M059J (cell line): ENCODE measurements at places on chromosomes 13 and 19. TPM values are rescaled to one million over a fixed set of nuclear protein-coding genes. Genes with fewer than 3 reads are reported as not detected.

DNA sequence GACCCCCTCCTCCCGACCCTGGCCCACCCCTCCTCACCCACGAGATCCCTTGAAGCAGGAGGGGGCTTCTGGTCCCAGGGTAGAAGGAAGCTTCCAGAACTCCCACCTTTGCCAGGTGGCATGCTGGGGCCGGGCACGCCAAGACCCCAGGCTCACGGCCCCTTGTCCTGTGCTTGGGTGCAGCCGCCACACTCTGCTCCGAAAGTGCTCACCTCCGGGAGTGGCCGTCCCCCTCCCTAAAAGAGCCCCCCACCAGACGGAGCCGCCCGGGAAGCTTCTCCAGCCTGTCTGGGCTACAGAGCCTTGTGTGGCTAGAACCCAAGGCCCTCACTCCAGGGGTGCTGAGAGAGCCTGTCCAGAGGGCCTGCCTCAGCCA is 1.8 kb upstream of the EFNA2 start:
- no peak for DNase-seq

The CYSLTR2 gene
- total RNA-seq: 0.12 and 0.37 TPM in 2 replicates

GRCh38 chr13:76216729-76217128 is 580.6 kb downstream of the LMO7 start:
- DNase-seq: no peak

The AKT1S1 gene
- 13.6 and 14.8 TPM in 2 replicates for total RNA-seq

GRCh38 chr19:43798546-43799409 is 3.5 kb downstream of the LYPD5 start:
- peak; percentile 78 for DNase-seq

GRCh38 chr13:103638706-103639105 is 572.5 kb upstream of the SLC10A2 start:
- no peak for DNase-seq

DNA sequence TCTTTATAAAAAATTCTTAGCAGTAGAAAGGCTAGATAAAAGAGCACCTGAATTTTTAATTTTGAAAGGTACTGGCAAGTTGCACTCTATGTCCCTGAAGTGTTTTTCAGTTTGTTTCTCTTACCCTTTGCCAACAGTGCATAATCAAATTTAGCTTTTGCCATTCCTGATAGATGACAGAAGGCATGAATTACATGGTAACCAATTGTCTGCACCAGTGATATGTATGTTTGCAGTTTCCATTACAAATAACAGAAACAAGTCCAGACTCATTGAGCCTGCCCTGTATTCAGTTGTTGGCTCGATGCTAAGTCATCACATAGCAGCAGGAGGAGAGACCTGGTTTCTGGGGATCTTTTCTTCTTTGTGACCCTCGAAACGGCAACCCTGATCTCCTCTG is 309.8 kb downstream of the DNAJC15 start:
- DNase-seq: no peak

The IZUMO2 gene
- not detected in 2 replicates for total RNA-seq

- no peak for DNase-seq
Observed at GRCh38 chr19:3028305-3029064, 595 bp downstream of the TLE2 start.

The KLF1 gene
- total RNA-seq: not detected in 2 replicates

The CYP2A7 gene
- total RNA-seq: not detected in 2 replicates

- DNase-seq: no peak
Observed at GRCh38 chr19:50725218-50725910, 2.2 kb downstream of the CLEC11A start.

DNA sequence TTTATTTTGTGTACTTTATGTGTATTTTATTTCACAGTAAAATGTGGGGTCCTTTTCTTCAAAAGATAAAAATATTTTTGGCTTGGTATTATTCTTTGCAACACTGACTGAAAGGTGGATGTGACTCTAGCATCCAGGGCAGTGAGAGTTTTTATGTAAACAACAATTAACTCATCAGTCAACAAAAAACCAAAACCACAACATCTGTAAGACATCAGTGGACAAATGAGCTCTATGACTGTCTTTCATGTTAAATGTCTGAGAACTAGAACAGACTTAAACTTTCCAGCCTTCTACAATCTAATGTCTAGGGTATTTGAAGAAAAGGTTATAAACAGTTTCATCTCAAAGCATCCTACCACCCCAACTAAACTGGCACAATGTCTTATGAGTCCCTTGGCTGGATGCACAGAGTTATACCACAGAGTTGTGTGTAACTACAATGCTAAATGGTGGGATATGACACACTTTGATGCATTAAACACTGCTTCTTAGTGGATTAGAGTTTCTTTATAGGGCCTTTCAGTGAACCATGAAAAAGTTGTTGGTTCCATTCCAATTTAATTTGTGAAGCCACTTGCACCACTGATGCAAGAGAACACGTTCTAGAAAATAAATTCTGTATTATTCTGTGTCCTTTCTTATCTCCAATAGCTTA is 544.2 kb upstream of the KLF12 start:
- no peak for DNase-seq

The TBXA2R gene
- total RNA-seq: 0.59 TPM in 1 of 2 replicates, not detected in the other

The LGALS14 gene
- not detected in 2 replicates for total RNA-seq

- DNase-seq: no peak
Observed at GRCh38 chr13:47076500-47076899, 179.6 kb upstream of the HTR2A start.

The CYP4F2 gene
- 1.6 and 1.8 TPM in 2 replicates for total RNA-seq

The DACH1 gene
- total RNA-seq: not detected in 2 replicates

The ZNF728 gene
- total RNA-seq: not detected in 2 replicates

The GFY gene
- not detected in 2 replicates for total RNA-seq

DNA sequence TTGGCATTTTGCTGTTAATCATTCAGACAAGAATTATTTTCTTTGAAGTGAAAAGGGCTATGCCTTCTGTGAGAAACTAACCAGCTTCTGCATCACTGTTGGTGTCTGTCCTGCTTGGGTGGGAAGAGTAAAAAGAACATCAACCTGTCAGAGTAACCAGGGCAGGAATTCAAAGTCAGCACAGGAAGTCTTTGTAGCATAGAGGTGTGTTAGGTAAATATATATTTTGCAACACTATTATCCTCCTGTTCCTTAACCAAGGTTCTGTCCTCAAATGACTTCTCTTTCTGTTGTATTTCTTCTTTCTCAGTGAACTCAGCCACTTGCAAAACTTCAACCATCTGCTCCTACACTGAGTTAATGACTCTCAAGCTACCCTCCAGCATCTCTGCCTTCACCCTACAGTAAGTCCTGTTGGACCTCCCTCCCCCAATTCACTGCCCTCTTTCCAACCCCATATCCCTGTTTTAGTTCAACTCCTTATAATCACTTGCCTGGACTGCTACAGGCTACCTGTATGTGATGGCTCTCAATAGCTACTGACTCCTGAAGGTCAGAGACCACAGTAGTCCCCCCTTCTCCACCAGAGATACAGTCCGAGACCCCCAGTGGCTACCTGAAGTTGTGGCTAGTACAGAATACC is 49.9 kb downstream of the SMAD9 start:
- no peak for DNase-seq

The KLK2 gene
- total RNA-seq: not detected in 2 replicates

The MEIOSIN gene
- total RNA-seq: 0.25 TPM in 1 of 2 replicates, not detected in the other

The SPACA6 gene
- 4.1 and 13.7 TPM in 2 replicates for total RNA-seq

The ZNF792 gene
- total RNA-seq: 8.0 and 8.6 TPM in 2 replicates

DNA sequence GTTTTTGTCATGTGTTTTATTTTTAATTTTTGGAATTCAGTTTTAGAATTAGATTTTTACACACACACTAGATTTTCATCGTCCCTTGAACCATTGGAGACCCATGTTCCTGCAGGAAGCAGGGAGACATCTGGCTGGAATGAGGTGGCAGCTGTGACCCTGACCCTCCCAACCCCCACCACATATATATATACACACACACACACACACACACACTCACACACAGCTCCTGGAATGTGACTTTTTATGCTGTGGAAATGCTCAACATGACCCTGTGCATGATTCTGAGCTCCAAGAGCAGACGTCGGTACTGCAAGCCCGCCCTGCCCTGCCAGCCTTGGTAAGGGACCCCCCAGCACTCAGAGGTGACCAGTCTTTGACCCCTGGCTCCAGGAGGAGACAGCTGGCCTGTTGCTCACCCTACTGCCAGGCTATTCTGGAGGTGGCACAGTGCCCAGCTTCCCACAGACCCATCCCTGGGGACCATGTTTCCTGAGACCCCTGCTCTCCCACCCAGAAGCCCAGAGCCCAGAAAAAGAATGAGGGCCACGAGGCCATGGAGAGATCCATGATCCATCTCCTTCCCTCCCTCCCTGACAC is 103.2 kb upstream of the VSTM2B start:
- DNase-seq: no peak

- no peak for DNase-seq
Observed at GRCh38 chr19:11587975-11588631, 9.2 kb upstream of the ZNF627 start.

DNA sequence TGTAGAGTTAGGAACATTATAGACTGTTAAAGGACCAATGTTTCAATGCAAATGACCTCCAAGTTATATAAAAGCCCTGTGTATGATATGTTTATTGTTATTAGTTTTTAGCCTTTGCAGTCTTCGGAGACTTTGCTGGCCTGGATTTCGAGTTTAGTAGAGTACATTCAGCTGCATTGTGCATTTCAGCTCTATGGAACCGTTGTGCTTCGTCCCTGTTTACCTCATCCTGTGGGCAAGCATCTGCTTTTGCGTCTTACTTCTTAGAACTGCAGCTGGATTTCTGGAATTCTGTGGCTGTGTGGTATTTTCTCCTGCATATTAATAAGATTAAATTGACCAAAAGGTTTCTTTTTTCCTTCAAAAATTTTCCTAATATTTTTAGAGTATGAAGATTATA is 138.6 kb downstream of the KCNRG start:
- DNase-seq: no peak

The ING1 gene
- total RNA-seq: 5.8 and 12.4 TPM in 2 replicates

DNA sequence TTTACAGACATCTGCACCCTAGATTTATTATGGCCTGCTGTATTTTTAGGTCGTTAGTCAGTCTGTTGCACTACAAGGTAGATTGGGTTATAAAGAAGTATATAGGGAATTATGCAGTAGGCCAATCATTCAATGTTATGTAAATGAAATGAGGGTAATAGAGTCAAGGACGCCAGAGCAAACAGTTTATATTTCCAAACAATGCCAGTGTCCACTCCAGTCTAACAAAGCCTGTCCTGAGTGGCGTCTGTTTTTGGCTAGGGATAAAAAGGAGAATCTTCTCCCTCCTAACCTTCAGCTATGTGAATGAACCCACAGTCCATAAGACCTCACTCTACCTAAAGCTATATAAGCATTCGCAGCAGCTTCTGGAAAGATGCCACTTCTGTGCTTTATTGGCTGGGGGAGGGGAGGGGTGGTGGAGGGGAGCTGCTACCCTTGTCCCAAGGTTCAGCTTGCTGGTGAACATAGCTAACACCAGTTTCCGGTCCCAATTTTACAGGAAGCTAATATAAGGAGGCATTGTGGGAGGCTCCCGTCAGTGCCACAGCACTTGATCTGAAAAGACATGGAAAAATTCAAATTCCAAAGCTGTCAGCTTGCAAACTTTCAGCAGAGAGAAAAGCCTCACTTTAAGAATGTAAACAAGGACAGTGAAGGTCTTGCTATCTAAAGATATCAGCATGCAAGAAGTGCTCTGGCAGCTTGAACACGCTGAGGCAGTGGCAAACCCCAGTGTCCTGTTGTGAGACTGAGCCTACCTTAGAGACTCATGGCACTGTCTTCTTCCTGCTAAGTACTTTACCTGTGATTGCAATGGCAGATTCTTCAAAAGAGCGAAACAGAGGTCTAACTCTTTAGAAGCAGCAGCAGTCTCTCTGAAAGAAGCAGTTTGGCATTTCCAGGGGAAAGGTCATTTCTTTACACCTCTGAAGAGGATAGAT is 369.9 kb downstream of the PCDH9 start:
- DNase-seq: no peak

GRCh38 chr19:19417046-19417445 is 11.6 kb downstream of the GATAD2A start:
- no peak for DNase-seq

The C1QTNF9 gene
- total RNA-seq: not detected in 2 replicates

- DNase-seq: no peak
Observed at GRCh38 chr19:54422136-54422535, 6.9 kb downstream of the TTYH1 start.

DNA sequence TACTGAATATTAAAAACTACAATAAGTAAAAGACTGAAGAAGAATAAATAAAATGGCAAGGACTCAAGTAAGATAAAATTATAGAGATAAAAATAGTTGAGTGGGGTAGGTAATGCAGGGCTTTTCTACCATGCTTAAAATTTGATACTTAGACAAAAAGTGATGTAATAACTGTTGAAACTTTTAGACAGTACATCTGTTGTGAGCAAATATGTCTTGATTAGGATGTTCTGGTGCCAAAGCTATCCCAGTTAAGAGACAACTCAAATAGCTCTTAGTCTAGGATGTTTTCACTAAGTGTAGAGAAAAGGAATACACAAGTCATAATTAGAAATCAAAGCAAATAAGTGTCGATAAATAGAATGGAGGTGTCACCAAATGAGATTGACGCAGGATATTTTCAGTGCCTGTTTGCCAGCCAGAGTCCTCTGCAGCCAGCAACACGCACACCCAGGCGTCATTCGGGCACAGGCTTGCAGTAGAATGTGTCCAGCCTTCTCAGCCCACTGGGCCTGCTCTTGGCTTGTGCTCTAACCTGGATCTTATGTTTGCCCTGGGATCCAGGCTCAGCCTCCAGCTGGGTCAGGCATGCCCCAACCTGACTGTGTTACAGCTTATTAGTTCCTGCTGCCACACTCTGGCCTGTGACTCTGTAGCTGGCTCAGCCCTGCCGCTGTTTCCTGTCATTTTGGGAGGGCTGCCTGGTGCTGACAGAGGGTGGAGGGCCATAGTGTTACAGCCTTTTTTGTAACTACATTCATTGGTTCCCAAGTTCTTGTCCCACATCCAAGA is 766.2 kb downstream of the PCDH17 start:
- DNase-seq: no peak

DNA sequence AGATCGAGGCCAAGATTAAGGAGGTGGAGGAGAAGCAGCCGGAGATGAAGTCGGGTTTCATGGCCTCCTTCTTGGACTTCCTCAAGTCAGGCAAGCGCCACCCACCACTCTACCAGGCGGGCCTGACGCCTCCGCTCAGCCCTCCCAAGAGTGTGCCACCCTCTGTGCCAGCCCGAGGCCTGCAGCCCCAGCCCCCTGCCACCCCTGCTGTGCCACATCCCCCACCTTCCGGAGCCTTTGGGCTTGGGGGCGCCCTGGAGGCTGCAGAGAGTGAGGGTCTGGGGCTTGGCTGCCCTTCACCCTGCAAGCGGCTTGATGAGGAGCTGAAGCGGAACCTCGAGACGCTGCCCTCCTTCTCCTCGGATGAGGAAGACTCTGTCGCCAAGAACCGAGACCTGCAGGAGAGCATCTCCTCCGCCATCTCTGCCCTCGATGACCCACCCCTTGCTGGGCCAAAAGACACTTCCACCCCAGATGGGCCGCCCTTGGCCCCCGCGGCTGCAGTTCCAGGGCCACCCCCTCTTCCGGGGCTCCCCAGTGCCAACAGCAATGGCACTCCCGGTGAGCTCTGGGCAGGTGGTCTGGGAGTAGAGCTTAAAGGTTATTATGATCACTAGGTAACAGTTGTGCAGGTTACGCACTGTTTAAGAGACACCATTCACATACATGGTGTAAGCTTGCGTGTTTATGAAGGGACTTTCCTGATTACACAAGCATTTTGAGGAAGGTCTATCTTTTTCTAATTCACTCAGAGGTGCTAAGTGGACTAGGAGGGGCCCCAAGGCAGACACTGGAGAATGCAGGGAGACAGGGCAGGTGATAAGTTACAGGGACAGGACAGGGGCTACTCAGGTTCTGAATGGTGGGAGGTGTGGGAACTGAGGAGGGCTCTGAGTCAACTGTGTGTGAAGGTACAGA is 8.7 kb downstream of the PRR12 start:
- DNase-seq: no peak

- peak; percentile 31 for DNase-seq
Observed at GRCh38 chr13:75146436-75146835, 335.5 kb downstream of the TBC1D4 start.

The CLIP3 gene
- 1.3 and 6.7 TPM in 2 replicates for total RNA-seq

The ARL11 gene
- not detected in 2 replicates for total RNA-seq
